T-helper 2 cell treated with Interferon-gamma antibody and Interleukin-4, amounts not matched to agents 5 μg/mL and 100 μg/mL, for 36 hours (primary cell): ENCODE measurements at places on chromosomes 2 and 18.

DNA sequence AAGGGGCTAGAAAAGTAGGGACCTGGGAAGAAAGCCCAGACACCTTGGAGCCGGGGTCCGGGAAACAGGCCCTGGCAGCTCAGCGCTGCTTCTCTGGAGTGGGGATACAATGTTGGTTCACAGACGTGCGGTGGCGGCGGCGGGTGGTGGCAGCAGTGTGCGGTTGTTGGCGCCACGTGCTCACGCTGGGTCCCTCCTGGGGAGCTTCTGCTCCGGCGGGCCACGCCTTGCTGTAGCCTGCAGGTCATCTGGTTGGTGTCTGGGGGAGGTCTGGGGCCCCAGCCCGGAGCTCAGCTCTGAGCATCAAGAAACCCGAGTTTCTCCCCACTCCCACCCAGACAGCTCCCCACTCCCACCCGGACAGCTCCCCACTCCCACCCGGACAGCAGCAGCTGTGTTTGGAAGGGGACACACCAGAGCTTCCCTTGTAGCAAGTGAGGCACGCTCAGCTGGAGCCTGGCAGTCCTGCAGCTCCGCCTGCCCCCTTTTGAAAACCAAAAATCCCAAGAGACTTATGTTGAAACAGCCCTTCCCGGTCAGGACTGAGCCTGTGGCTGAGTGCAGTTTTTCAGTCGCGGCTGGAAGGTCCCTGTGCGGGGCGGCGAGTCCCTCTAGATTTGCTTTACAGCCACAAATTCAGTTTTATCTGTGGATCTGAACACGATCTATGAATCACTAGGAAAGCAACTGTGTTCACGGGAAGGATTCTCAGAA is 46.9 kb downstream of the NFATC1 start:
- peak; percentile 21 for DNase-seq

GRCh38 chr2:127185705-127186104 is 34.4 kb downstream of the CYP27C1 start:
- no peak for DNase-seq

- no peak for DNase-seq
Measured at GRCh38 chr2:69242651-69243051, 144.4 kb downstream of the GFPT1 start.

- DNase-seq: no peak
Measured at GRCh38 chr2:120914839-120915521, 179.3 kb downstream of the GLI2 start.

DNA sequence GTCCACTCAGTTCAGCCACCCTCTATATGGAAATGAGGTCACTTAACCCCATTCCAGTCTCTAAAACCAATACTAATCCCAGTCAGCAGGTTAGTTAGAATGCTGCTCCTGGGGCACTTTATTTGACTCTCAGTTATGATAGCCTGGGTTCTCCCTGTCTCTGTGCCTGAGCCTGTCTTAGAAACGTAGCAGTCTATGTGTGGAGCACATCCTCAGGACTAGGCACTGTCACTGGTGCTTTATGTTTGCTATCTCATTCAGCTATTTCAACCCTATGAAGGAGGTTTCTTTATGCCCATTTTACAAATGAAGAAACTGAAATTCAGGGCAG is 152.5 kb upstream of the PKDCC start:
- DNase-seq: no peak

- DNase-seq: no peak
Measured at GRCh38 chr2:67281101-67281500, 116.0 kb upstream of the ETAA1 start.

GRCh38 chr18:75041586-75041985 is 167.4 kb downstream of the PTGR3 start:
- no peak for DNase-seq

- no peak for DNase-seq
Measured at GRCh38 chr18:36212301-36213171, 25.2 kb downstream of the MOCOS start.

DNA sequence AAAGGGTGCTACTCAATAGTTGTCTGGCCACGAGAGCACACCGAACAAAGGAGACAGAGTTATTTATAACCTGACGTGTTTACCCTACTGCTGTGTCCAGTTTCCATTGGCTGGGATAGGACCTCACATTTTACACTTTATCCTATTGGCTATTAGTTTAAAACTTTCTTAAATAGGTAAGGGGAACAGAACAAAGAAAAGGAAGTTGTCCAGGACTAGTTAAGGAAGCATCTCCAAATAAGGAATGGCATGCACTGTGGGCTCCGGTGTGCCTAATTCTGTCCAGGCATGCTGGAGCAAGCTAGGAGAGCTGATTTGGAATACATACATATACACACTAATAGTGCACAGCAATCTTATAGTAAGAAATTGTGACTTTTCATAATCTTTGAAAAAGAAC is 72.2 kb downstream of the CAB39 start:
- DNase-seq: no peak

GRCh38 chr18:26740396-26740795 is 125.1 kb downstream of the AQP4 start:
- no peak for DNase-seq

DNA sequence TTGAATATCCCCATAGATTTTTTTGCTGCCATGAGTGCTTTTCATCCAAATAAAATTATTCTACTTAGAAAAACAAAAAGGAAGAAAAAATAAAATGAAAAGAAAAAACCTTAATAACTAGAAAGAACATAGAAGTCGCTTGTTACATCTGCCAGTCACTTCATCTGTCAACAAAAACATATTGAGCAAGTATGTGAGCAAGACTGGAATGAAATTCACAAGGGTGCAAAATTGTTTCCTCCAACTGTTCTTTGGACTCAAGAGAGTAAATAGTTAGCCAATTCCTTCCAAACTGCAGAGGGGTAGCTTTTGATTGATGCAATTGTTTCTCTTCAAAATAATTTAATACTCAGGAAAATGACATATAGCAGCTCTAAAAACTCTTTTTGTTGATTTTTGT is 336.3 kb upstream of the CDH7 start:
- DNase-seq: no peak

DNA sequence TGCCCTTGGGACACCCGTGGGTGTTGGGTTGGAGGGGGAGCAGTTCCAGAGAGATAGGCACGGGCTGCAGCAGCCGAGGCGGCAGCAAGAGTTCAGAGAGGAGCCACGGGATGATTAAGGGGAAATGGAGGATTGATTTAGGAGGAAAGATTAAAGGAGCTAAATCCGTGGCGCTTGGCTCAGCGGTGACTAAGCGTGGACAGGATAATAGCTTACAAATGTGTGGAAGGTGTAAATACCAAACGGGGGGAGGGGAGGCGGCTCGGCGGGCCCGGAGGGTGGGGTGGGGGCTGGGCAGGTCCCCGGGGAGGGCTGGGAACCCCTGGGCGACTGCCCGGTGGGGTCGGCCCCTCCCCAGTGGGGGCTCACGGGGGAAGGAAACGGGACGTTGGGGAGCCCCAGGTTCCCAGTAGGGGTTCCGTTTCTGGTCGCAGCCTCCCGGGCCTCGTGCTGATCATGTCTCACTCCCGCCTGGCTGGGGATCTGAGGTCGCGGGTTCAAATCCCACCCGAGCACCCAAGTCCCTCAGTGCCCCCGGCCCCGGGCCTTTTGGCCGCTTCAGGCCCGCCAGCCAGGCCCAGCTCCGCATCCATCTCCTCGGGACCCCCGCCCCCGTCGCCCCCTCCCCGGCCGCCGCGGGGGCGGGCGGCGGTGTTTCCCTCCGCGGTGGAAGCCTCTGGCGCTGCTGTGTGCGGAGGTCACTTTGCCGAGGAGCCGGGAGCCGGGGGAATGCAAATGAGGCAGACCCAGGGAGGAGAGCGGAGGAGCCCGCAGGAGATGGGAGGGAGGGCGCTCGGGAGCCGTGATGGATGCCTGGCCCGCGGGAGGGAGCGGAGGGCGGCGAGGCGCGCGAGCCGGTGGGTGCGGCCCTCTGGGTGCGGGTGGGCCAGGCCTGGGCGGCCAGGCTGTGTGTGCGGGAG is 8.1 kb downstream of the ASIC4 start:
- DNase-seq: no peak

GRCh38 chr18:40935423-40935822 is 1019.6 kb upstream of the PIK3C3 start:
- DNase-seq: no peak

- DNase-seq: no peak
Measured at GRCh38 chr2:140344838-140345237, 1564.6 kb upstream of the NXPH2 start.

- no peak for DNase-seq
Measured at GRCh38 chr2:29113891-29114321, 1.3 kb upstream of the CLIP4 start.

GRCh38 chr2:129623783-129624182 is 355.7 kb upstream of the RAB6C start:
- DNase-seq: no peak

DNA sequence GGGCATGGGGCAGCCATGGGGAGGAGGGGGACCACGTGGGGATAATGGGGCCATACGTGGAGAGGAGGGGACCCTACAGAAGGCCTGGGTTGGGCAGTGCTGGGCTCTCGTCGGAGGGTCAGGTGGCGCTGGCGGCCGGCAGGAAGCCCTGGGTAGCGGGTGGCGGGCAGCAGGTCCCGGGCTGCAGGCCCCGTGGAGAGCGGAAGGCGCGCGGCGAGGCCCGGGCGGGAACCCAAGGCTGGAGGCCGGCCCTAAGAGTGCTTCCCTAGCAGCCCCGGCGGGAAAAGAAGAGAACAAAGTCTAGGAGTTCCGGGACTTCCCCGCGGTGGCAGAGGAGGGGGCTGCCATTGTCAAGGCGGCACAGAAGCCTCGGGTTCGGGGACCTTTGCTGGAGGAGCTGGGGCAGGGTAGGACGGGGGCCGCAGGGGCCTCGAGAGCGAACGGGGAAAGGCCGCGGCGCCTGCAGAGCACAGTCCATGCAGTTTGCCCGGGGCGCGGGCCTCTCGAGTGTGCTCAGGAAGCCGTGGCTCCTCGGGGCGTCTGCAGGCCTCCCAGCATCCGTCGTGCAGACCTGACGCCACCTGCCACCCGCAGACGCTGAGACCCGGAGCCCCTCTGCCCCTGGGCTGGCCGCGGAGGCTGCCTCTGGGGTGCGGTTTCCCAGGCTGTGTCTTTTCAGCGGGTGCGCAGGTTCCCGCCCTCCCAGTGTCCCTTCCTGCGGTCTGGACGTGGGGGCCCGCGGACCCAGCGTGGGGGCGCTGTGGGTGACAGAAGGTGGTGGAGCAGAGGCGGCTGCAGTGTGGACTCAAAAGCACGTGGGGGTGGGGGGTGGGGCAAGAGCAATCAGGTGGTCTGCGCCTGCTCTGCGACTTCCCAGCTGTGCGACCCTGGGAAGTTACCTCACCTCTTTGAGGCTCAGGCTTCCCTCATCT is 19.4 kb upstream of the NCL start:
- peak; percentile 18 for DNase-seq

- DNase-seq: no peak
Measured at GRCh38 chr2:67564626-67565025, 167.5 kb downstream of the ETAA1 start.

GRCh38 chr2:59572227-59572626 is 981.2 kb downstream of the BCL11A start:
- DNase-seq: no peak
